Activated T-helper 2 cell treated with anti-CD3 and anti-CD28 coated beads, Interferon-gamma antibody, Interleukin-2, Interleukin-4, amounts not matched to agents 10 μg/mL and 5 μg/mL and 100 μg/mL, durations not matched to agents 14 hours and 24 hours and 36 hours (primary cell): ENCODE measurements at places on chromosomes 16 and 17.
A peak's percentile ranks its signal among the peaks of the same experiment; 100 is the strongest.

GRCh38 chr17:50558941-50559614, 1.4 kb upstream of the CACNA1G start:
- no peak for DNase-seq
- H3K27me3 ChIP-seq, result peaks cover 39% of the 10 kb centered on the region
- no peaks in the 10 kb centered on the region for H3K36me3 ChIP-seq
- H3K27ac ChIP-seq, result no peak overlapping the region
- peak overlapping the region; percentile 33 for H3K4me3 ChIP-seq

DNA sequence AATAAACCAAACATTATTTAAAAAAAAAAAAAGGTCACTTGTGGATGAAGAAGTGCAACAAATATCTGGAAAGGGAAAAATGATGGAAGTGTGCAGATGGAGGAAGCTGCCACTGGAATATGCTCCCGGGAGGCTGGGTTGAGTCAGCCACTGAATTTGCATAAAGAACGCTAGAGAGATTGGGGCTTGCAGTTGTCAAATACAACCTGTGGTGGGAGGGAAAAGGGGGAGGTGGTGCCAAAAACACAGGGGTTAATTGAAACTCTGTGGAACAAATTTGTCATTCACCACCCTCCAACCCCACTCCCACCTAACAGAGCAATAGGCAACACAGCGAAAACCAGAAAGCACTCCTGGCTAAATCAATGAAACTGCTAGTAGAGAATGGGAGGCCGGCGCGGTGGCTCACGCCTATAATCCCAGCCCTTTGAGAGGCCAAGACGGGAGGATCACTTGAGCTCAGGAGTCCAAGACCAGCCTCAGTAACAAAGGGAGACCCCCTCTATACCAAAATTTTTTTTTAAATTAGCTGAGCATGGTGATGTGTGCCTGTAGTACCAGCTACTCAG, 37.6 kb upstream of the RPL38 start:
- H3K4me3 ChIP-seq, result no peak overlapping the region
- no peak overlapping the region for H3K27ac ChIP-seq
- no peak for DNase-seq
- H3K36me3 ChIP-seq, result no peaks in the 10 kb centered on the region
- H3K4me1 ChIP-seq, result no peaks in the 10 kb centered on the region

GRCh38 chr17:33085256-33085655, 93.6 kb downstream of the SPACA3 start:
- DNase-seq, result no peak
- H3K4me1 ChIP-seq, result no peaks in the 10 kb centered on the region
- H3K4me3 ChIP-seq, result no peak overlapping the region
- H3K27me3 ChIP-seq, result peaks cover 9% of the 10 kb centered on the region

- H3K4me3 ChIP-seq, result no peak overlapping the region
- no peaks in the 10 kb centered on the region for H3K36me3 ChIP-seq
- DNase-seq, result peak; percentile 23
- H3K27ac ChIP-seq, result peak overlapping the region; percentile 30
- peaks cover 27% of the 10 kb centered on the region for H3K4me1 ChIP-seq
- H3K27me3 ChIP-seq, result no peaks in the 10 kb centered on the region
These were observed 20.4 kb downstream of the CA4 start for GRCh38 chr17:60169921-60170817.

GRCh38 chr17:35486920-35487732, 38.6 kb upstream of the SLFN13 start:
- DNase-seq, result peak; percentile 65
- H3K4me3 ChIP-seq, result peak overlapping the region; percentile 83
- H3K36me3 ChIP-seq, result peaks cover 90% of the 10 kb centered on the region
- H3K27ac ChIP-seq, result peak overlapping the region; percentile 94
- peaks cover 49% of the 10 kb centered on the region for H3K4me1 ChIP-seq
- no peaks in the 10 kb centered on the region for H3K27me3 ChIP-seq

GRCh38 chr17:9038380-9038779, 17.1 kb downstream of the NTN1 start:
- no peaks in the 10 kb centered on the region for H3K4me1 ChIP-seq
- no peak for DNase-seq
- H3K27ac ChIP-seq, result no peak overlapping the region
- H3K4me3 ChIP-seq, result no peak overlapping the region
- H3K27me3 ChIP-seq, result peaks cover 18% of the 10 kb centered on the region

- no peaks in the 10 kb centered on the region for H3K4me1 ChIP-seq
- no peaks in the 10 kb centered on the region for H3K36me3 ChIP-seq
- DNase-seq, result no peak
- H3K27ac ChIP-seq, result no peak overlapping the region
These were observed 29.5 kb upstream of the RBFOX1 start for GRCh38 chr16:7303052-7303610.

- no peaks in the 10 kb centered on the region for H3K27me3 ChIP-seq
- peak within 1 kb of the TSS; percentile 97 for H3K27ac ChIP-seq
- peak within 1 kb of the TSS; percentile 94 for H3K4me3 ChIP-seq
- peak; percentile 88 for DNase-seq
These were observed at the start of gene TP53 for GRCh38 chr17:7687072-7687907. Gene TP53 (minus strand): TSS chr17:7687490. CDS start chr17:7676594, 10,896 bp downstream.

DNA sequence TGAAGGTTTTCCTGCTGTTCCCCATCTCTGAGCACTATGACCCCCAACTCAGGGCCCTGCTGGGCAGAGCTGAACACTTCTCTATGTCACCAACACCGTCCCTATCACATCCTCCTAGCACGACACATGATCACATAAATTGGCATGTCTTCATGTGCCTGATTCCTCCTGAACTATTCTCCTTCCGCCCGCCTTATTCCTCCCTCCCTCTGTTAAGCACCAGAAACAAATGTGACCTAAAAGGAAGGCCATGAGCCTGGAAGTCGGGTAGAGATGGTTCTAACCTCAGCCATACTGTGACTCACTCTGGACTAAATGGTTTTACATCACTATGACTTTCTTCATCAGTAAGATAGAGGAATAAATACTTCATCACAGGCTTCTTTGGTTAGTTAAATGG, 80.8 kb upstream of the DYNLRB2 start:
- H3K27ac ChIP-seq, result no peak overlapping the region
- no peaks in the 10 kb centered on the region for H3K4me1 ChIP-seq
- H3K4me3 ChIP-seq, result no peak overlapping the region
- H3K27me3 ChIP-seq, result peaks cover 6% of the 10 kb centered on the region
- no peaks in the 10 kb centered on the region for H3K36me3 ChIP-seq

GRCh38 chr17:56831369-56832095, 2.2 kb downstream of the C17orf67 start:
- H3K4me1 ChIP-seq, result peaks cover 23% of the 10 kb centered on the region
- H3K27me3 ChIP-seq, result no peaks in the 10 kb centered on the region
- DNase-seq, result no peak
- no peak overlapping the region for H3K4me3 ChIP-seq

GRCh38 chr17:61647047-61647446, 56.0 kb upstream of the NACA2 start:
- H3K4me3 ChIP-seq, result no peak overlapping the region
- H3K36me3 ChIP-seq, result no peaks in the 10 kb centered on the region
- H3K27ac ChIP-seq, result no peak overlapping the region
- H3K4me1 ChIP-seq, result no peaks in the 10 kb centered on the region
- DNase-seq, result no peak
- peaks cover 36% of the 10 kb centered on the region for H3K27me3 ChIP-seq

DNA sequence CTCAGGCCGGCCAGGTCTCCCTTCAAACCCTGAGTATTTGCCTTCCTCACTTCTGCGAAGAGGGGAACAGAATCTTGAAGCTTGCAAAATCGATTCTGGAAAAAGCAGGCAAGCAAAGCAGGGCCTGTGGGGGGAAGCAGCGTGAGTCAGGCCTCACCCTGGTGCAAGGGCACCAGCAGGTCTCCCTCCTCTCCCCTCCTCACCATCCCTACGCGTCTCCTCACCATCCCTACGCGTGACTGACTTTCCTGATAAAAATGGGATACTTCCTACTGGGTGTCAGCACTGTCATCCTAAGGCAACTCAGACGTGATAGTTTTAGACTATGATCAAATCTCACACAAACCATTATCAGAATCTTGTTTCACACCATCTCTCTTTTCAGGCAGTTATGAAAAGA, 12.1 kb downstream of the CMTM3 start:
- no peaks in the 10 kb centered on the region for H3K27me3 ChIP-seq
- no peak for DNase-seq
- H3K4me3 ChIP-seq, result no peak overlapping the region

DNA sequence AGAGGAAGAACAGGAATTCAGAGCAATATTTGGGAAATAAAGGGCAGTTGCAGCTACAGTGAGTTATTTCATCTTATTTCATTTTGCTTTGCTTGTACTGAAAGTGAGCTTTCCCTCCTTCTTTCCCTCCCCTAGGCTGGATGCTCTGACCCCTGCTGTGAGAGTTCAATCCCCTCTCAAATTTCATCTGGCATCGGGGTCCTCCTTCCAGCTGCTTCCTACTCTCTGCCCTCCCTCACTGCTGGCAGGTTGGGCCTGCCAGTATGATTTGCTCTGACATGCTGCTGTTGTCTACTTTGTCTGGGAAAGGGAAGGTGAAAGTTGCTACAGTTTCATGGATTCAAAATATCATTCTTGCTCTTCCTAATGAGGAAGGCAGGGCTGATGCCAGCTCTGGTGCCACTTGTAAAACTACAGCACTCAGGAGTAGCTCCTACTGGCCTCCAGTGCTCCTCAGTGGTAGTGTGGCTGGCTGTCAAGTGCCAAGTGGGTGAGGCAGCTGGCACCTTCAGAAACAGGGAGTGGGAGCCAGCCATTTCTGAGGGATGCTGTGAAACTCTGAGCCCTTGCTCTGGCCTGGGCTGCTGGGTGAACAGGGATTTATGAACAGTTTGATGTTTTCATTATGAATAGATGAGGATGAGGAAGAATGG, 408.6 kb downstream of the HAPSTR1 start:
- H3K4me1 ChIP-seq, result no peaks in the 10 kb centered on the region
- H3K4me3 ChIP-seq, result no peak overlapping the region
- DNase-seq, result no peak
- H3K36me3 ChIP-seq, result no peaks in the 10 kb centered on the region

- peaks cover 18% of the 10 kb centered on the region for H3K36me3 ChIP-seq
- H3K27me3 ChIP-seq, result no peaks in the 10 kb centered on the region
- no peak overlapping the region for H3K27ac ChIP-seq
These were observed 24.8 kb upstream of the ARHGAP23 start for GRCh38 chr17:38403491-38403890.

DNA sequence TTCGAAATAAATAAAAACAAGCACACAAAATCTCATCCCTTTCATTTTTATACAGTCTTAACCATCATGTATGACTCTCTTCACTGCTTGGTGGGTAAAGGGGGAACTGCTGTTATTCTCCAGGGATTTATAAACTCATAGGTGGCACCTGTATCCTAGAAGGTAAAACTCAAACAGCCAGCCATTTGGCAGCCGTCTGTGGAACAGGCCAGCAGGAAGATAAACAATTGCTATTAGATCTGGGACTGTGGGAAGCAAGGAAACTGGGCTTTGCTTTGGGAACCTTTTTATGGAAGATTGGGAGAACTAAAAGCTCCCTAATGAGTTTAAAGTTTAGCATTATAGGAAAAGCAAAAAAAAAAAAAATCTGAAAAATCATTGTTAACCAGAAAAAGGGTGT, 126.0 kb downstream of the TANGO6 start:
- no peaks in the 10 kb centered on the region for H3K27me3 ChIP-seq
- no peak overlapping the region for H3K4me3 ChIP-seq
- H3K36me3 ChIP-seq, result peaks cover 4% of the 10 kb centered on the region
- H3K4me1 ChIP-seq, result peaks cover 2% of the 10 kb centered on the region
- DNase-seq, result no peak

DNA sequence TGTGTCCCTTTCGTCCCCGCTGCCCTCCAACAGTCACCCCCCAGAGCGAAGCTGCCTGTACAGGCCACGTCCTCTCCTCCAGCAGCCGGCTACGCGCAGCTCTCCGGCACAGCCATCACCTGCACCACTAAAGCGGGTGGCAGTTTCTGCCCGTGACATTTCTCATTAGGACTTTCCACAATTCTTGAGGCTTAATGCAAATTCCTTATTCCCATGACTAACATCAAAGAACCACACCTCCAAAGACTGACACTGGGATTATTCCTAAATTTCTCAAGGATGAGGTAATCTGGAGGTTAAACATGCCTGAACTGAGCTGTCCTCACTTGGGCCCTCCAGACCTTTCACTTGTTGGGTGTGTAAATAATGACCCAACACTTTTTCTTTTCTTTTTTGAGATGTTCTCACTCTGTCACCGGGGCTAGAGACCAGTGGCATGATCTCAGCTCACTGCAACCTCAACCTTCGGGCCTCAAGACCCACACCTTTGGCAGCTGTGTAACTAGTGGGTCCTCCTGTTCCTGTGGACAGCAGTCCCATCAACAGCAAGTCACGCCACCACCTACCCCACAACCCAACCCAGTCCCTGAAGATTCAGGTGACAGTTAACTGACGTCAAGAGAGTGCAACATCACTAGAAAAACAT, 11.7 kb downstream of the ANKRD11 start:
- H3K27ac ChIP-seq, result peak overlapping the region; percentile 22
- H3K4me3 ChIP-seq, result no peak overlapping the region
- peaks cover 75% of the 10 kb centered on the region for H3K4me1 ChIP-seq
- DNase-seq, result no peak
- H3K36me3 ChIP-seq, result peaks cover 36% of the 10 kb centered on the region

DNA sequence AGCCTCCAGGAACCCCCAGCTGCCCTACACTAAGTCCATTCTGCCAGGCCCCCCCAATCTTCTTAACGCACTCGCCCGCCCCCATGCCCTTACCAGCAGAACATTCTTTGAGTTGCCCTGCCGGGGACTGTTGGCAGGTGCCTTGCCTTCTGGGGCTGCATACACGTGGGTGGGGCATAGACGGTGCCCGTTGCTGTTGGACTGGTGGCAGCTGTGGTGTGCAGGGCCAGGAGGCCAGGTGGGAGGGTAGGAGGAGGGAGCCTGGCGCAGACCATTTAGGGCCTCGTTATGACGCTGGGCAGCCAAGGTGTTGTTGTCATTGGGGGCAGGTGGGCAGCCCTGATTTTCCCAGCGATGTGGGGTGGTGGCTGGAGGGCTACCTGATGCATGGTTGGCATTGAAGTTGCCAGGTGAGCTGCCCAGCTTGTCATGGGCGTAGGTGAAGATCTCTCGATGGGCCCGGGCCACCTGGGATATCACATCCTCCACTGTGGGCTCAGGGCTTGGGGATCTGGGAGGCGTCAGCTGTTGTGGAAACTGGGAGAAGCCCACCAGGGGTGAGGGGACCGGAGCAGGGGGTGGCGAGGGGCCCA, 4.9 kb downstream of the NR1D1 start:
- H3K27ac ChIP-seq, result peak overlapping the region; percentile 83
- H3K4me3 ChIP-seq, result peak overlapping the region; percentile 76
- peaks cover 56% of the 10 kb centered on the region for H3K36me3 ChIP-seq
- no peak for DNase-seq
- no peaks in the 10 kb centered on the region for H3K27me3 ChIP-seq
- peaks cover 54% of the 10 kb centered on the region for H3K4me1 ChIP-seq
